ENCODE measurements at places on chromosomes 1 and 21.
A peak's percentile ranks its signal among the peaks of the same experiment; 100 is the strongest.

- DNase-seq: no peak
Measured at GRCh38 chr1:168089326-168089978, 47.3 kb downstream of the GPR161 start.

DNA sequence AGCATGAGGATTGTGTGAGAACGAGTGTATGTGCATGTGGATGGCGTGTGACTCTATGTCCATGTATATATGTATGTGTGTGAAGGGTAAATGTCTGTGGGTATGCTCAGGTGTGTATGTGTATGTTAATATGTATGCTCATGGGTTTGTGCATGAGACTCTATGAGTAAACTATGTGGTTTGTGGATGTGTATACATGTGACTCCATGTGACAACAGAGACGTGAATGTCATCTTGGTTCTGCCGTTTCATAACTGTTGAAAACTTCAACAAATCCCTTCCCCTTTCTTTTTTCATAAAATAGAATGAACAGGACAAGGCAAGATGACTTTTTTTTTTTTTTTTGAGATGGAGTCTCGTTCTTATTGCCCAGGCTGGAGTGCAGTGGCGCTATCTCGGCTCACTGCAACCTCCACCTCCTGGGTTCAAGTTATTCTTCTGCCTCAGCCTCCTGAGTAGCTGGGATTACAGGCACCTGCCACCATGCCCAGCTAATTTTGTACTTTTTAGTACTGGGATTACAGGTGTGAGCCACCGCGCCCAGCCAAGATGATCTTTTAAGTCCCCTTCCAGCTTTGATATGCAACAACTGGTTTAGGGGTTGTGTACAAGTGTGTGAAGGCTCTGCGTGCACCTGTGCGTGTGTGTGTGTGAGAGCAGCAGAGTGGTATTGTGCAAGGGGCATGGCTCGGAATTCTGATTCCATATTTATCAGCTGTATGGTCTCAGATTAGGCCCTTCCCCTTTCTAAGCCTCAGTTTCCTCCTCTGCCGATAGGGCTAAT, 106.3 kb downstream of the EBNA1BP2 start:
- DNase-seq: no peak

GRCh38 chr21:35113064-35113463, 64.0 kb upstream of the RUNX1 start:
- DNase-seq: peak; percentile 69

DNA sequence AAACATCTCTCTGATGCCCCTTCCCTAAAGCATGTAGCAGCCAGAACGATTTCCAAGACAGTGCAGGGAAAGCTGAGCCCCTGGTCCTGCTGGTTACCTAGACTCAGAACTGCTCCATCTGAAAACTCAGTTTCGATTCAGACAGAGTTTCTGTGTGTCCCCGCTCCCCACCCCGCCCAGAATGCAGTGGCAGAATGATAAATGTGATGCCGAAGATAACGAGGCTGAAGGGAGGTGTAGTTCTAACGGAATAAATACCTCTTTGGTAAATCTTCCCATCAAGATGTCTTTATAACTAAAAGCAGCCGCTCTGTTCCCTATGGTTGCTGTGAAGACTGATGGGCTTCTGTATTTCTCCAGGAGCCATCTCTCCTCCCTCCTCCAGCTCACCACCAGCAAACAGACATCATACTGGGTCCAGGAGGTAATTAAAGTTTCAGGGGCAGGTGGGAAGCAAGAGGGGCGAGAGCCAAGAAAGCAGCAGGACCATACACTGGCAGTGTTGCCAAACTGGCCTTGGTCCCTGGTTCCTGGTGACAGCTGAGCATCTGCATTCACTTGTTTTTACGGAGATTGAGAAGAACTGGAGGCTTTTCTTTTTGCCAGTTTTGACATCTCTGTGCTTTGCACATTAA, 76.9 kb downstream of the DDX20 start:
- DNase-seq: no peak

GRCh38 chr1:201555593-201555945, 16.6 kb downstream of the NAV1 start:
- no peak for DNase-seq

DNA sequence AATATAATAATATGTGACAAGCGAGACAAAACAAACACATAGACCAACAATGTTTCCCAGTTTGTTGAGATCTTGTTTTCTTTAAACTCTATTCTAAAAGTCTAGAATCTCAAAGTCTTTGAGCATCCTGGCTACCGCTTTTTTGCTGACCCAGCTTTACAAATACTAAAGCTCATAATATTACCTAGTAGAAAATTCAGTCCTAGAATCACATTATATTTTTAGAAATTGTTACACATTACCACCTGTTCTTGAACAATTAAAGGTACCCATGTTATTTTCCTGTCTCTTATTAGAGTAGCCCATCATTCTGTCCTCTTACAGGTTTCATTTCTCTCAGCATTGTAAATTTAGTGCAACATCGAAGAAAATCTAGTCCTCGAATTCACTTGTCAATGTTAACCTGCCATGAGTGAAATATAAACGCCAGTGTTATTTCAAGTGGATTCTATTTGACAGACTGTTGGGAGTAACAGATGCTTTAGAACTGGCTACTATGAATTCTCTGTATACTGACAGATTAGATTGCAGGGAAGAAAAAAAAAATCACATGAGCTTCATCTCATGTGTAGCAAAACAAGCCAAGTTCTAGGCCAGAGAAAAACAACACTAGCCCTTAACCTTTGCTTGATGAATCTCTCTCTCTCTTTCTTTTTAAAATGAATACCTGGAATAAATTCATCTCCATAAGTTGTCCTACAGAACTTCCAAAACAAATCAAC, 851.2 kb upstream of the ADAMTS5 start:
- DNase-seq: no peak

GRCh38 chr1:169287280-169287679, 80.3 kb downstream of the NME7 start:
- no peak for DNase-seq
